ENCODE measurements at places on chromosomes 12 and 14.

DNA sequence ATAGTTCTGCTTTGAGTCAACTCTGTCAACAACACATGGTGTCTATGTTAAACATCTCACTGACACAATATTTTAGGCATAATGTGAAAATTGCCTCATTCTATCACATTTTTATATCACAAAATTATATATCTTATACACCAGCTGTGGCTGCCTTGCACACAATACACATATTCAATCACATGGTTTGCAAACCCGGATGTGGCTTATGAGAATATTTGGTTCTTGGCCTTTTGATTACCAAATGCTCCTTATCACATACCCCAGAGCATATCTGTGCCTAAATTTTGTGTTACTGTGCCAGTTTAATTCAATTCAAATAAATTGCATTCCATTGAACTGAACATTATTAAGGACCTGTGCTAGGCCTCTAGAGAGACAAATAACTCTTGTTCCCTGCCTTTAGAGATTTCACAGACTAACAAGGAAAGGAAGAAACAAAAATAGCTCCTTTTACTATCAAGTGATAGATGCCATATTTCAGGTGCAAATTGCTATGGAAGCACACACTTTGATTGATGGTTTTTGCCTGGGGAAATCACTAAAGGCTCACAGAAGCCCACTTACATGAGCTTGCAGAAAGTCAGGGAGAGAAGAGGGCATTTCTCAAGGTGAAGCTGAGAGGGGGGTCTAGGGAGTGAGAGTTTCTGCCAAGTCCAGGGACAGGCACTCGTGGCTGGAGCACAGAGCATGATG is 63.4 kb downstream of the PPP1R36 start:
- DNase-seq = peak; percentile 80

GRCh38 chr12:44627387-44628166 is 248.5 kb downstream of the NELL2 start:
- DNase-seq = no peak

DNA sequence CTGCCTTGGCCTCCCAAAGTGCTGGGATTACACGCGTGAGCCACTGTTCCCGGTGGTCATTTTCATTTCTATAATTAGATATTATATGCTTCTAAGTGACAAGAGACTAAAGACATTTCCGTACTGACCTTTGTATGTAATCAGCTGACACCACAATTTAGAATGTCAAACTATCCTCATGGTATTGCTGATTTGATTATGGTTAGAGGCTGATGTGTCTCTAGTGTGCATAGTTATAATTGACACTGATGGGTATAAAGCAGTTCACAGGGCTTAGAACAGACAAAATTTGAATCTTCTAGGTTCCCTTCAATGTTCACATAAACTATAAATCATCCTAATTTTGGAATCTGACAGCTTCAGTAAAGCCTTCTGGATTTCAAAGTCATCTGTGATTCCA is 192.7 kb downstream of the PTPRO start:
- DNase-seq = no peak

DNA sequence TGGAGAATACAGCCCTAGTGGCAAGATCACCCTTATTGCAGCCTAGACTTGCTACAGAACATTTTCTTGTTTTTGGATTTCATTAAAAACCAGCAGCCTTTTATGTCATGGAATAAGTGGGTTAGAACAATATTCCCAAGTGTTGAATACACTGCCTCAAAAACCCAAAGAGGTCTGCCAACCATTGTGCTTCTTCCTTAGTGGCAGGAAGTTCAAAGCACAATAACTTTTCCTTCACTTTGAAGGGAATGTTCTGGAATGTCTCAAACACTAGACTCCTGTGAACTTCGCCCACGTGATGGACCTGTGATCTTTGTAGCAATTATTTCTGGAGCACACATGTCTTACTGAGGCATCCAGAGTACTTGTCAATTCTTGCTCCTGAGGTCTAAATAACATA is 8.5 kb downstream of the SLC17A8 start:
- no peak for DNase-seq

GRCh38 chr12:125189502-125189901 is 124.3 kb downstream of the AACS start:
- DNase-seq = no peak

Measured in hematopoietic multipotent progenitor cell treated with erythropoietin and hydrocortisone succinate and interleukin-3 and kit ligand, for 8 days (in vitro differentiated cells).